Right cardiac atrium (tissue), 5 donors: ENCODE measurements at places on chromosomes 11 and 22. TPM values are rescaled to one million over a fixed set of nuclear protein-coding genes. Genes with fewer than 3 reads are reported as not detected.
A peak's percentile ranks its signal among the peaks of the same experiment; 100 is the strongest.

DNA sequence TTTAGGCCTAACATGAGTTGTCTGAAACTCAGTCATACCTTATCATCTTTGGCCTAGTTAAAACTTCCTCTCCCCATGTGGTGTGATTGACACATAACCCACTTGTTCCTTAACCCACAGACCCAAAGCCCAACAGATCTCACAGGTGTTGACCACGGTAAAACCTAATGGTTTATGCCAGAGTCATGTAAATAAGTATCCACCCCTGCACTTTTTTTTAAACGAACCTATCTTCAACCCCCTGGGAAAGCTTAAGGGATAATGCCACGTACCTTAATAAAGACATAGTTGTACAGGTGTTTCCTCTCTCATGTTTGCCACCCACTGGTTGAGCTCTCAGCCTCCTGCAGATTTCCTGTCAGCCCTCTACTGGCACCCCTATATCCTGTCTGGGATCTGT is 709.3 kb upstream of the CCDC179 start:
- no peak for DNase-seq

- DNase-seq: peak; percentile 88
Observed at GRCh38 chr11:65560555-65561418, 2.6 kb upstream of the LTBP3 start.

DNA sequence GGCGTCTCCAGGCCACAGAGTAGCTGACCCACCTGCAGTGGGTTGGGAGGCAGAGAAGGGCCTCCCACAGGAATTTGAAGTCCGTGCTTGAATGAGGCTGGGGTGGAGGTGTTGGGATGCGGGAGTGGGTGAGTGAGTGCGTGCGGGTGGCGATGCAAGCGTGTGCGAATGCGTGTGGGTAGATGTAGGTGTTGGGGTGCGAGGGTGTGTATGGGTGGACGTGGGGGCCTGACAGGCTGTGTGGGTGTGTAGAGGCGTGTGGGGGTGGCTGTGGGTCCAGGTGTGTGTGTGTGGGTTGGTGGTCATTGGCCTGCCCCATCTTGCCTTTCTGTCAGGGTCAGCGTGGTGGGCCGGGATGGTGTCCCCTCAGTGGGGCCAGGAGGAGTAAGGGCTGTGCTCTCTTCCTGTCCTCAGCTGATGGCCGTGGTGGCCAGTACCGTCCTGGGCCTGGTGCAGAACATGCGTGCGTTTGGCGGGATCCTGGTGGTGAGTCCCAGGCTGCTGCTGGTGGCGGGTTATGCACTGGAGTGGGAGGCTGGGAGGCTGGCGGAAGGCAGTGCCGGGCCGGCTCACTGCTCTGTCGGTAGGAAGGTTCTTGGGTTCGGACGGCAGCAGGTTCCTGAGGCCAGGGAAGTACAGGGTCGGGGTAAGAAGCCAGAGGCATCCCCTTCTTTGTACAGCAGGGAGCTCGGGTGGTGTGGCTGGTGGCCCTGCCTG is 35.0 kb downstream of the TPCN2 start:
- no peak for DNase-seq

- no peak for DNase-seq
Observed at GRCh38 chr11:11871991-11872401, 30.2 kb downstream of the USP47 start.

The PKNOX2 gene
- total RNA-seq: 17.6 TPM

DNA sequence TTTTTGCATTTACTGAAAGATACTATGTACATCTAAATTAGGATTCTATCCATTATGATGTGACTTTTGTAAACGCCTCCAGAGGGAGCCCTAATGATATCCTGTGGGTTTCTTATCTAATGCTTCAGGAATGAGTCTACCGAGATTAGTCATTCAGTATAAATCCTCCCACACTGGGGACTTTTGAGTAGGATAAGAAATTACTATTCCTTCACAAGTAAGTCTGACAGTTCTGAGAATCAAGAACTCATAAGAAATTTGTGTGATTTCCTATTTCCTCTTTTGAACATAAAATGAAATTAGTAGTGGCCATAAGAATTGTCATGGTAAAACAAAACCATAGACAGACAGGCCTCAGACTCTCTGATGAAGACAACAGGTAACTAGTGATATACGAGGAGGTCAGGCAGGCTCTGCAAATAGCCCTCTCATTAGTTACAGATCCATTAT is 10.0 kb upstream of the OR5M1 start:
- DNase-seq: no peak

The BACE1-AS gene
- 7.6 TPM for total RNA-seq

- no peak for DNase-seq
Observed at GRCh38 chr11:123020968-123021367, 39.3 kb upstream of the BSX start.

- DNase-seq: no peak
Observed at GRCh38 chr11:14676068-14676467, 32.5 kb downstream of the PDE3B start.

The NUDT22 gene
- 82.1 TPM for total RNA-seq

- DNase-seq: no peak
Observed at GRCh38 chr11:78916759-78917158, 342.1 kb upstream of the NARS2 start.

DNA sequence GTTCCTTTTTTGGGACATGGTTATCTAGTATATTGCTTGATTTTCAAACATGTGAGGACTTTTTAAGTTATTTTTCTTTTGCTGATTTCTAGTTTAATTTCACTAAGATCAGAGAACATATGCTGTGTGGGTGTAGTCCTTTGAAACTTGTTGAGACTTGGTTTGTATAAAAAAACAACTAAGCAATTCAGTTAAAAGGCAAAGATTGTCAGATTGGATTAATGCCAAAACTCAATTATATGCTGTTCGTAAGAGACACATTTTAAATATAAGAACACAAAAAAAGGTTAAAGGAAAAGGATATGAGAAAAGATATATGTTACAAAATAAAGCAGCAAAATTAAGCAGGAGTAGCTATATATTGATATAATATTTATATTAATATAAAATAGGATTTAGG is 17.8 kb upstream of the RRM1 start:
- no peak for DNase-seq

DNA sequence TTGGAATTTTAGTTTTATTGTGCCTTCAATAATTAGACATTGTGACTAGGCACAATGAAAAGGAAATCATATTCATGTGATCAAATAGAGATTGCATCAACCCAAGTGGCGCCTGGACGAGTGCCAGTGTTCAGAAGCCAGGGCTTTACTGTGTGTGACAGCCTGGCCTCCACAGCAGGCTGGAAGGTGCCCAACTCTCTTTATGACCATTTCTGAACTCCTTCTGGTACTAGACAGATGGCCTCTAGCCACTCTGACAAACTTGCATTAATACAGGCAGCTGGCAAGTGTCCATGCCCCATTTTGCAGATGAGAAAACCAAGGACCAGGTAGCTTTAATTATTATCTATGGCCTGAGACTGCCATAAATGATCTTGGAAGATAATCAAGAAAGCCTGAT is 8.3 kb upstream of the POU2AF1 start:
- DNase-seq: no peak

The PHETA2 gene
- total RNA-seq: 7.4 TPM

DNA sequence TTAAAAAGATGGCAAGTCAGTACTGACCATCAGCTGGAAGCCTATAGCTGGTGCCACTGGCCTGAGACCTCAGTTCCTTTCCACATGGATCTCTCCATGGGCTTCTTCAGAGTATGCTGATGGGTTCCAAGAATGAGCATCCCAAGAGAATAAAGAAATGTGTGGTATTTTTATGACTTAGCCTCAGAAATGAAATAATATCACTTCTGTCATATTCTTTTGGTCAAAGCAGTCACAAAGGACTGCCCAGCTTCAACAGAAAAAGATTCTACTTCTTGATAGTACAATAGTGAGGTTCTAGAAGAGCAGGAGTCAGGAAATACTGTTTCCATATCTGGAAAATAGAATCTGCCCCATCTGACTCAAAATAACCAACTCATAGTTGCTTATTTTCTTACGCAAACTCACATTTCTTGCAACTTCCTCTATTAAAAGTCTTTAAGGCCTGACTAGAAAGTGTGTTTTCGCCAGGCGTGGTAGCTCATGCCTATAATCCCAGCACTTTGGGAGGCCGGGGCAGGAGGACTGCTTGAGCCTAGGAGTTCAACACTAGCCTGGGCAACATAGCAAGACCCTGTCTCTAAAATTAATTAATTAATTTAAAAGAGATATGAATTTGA is 116.9 kb downstream of the SIK3 start:
- no peak for DNase-seq

DNA sequence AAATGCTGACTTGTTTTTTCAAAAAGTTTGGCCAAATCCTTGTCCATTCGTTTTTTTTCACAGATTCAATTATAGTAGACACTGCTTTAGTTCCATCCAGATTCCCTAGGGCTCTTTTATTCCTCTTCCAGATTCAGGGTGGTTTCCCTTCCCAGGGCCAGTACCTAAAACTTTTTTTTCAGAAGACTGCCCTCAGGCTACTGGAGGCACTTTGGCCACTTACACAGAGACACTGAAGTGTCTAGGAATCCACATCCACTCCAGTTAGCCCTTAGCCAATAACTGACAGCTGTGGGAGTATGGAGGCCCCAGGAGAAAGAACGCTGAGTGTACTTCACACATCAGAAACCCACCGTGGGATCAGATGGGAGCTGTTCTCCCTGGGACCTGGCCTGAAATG is 77.3 kb downstream of the CCDC34 start:
- DNase-seq: no peak

DNA sequence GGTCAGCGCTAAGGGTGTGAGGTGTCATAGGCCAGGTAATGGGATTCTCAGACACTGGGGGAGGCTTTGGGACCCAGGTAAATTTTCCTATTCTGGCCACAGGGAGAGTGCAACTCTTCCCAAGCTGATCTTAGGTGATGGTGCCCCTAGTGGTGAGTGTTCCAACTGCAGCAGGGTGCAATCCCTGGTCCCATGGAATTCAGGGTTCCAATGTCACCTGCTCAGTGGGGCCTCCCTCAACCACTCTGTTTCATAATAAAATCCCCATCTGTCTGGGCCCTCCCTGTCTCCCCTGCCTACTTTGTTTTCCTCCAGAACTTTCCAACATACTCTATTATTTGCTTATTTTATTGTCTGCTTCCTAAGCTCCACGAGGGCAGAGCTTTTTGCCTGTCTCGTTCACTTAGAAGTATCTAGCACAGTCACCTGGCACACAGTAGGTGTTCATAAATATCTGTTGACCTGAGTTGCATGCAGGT is 2.9 kb upstream of the SGSM1 start:
- peak; percentile 76 for DNase-seq

The LRRC4C gene
- 2.7 TPM for total RNA-seq

DNA sequence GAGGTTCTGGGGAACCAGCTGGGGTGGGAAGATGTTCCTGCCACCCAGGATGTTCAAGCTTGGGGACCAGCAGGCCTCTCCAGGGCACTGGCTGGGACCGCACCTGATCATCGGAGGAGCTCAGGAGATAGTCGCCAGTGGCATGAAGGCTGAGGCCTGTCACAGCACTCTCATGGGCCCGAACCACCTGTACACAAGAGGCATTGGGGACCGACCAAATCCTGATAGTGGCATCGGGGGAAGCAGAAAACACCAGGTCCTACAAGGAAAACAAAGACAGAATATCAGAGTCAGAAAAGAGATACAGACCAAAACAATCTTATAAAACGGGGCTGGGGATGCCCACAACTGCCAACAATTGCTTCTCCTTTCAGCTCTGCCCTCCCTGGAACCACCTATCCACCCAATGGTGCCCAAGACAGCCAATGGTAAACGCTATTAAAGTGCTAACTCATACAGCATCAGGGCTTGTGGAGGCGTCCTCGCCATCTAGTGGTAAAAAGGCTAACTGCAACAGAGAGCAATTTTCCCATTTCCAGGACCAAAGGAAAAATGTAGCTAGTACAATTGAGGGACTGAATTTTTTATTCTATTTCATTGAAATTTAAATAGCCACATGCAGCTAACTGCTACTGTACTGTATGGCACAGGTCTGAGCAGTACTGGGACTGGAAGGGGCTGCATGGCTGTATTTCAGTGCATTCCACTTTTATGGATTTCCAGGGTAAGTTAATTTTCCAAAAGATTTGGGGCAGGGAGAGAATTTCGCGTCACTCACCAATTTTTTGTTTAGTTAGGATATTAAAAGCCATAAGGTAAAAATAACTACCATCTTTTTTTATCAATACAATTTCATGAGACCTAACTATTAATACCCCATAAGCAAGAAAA is 7.1 kb downstream of the PRPF19 start:
- no peak for DNase-seq

- peak; percentile 75 for DNase-seq
Observed at GRCh38 chr11:11265994-11266606, 87.0 kb downstream of the CSNK2A3 start.

GRCh38 chr11:35347921-35348331 is 71.4 kb downstream of the SLC1A2 start:
- DNase-seq: no peak

DNA sequence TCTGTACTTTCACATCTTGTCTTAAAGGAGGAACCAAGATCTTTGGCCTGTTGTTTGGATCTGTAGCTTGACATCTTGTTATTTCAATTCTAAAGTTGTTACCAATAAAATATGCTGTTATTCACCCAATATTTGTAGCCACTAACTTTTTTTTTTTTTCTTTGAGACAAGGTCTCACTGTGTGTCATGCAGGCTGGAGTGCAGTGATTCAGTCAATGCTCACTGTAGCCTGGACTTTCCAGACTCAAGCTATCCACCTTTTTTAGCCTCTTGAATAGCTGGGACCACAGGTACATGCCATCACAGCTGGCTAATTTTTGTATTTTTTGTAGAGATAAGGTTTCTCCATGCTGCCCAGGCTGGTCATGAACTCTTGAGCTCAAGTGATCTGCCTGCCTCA is 769.4 kb downstream of the DLG2 start:
- DNase-seq: no peak

DNA sequence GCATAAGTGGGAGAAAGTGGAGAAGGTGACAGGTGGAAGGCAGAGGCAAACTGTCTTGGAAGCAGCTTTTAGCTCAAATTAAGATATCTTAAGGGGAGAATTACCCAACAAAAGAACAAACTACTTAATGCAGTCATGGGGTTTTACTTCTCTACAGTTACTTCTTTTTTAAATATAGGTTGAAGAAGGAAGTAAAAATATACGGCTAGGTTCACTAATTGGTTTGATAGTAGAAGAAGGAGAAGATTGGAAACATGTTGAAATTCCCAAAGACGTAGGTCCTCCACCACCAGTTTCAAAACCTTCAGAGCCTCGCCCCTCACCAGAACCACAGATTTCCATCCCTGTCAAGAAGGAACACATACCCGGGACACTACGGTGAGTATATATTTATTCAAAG is 40.8 kb downstream of the PDHX start:
- DNase-seq: no peak

DNA sequence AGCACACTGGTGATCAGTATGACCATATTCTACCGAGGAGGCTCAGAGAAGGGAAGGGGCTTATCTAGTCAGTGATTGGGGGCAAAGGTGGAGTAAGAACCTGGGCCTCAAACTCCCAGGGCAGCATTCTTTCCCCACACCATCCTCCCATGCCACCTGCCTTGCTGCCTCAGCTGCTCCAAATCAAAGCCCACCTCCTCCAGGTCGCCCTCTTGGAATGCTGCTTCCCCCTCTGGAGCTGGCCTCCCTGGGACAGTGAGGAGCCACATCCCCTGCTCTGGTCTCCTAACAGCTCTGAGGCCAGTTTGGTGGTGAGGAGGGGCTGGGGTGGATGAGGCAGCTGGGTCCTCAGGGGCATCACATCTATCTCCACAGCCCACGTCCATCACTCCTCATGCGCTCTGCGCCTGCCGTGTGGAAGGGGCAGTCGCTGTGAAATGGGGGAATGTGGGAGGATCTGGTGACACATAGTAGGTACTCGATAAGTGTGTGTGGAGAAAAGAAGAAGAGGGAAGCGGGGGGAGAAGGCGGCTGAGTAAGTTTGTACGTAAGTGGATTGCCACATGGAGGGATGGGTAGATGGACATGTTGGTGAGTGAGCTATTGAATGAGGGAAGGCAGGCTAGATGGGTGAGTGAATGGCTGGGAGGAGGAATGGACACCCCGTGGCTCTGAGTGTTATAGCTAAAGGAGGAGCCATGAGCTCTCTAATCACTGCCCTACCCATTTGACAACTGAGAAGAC is 16.1 kb upstream of the ARHGEF17 start:
- DNase-seq: no peak
